Cortex of kidney (tissue), 1 donor: ENCODE measurements at places on chromosomes 6 and 20.

DNA sequence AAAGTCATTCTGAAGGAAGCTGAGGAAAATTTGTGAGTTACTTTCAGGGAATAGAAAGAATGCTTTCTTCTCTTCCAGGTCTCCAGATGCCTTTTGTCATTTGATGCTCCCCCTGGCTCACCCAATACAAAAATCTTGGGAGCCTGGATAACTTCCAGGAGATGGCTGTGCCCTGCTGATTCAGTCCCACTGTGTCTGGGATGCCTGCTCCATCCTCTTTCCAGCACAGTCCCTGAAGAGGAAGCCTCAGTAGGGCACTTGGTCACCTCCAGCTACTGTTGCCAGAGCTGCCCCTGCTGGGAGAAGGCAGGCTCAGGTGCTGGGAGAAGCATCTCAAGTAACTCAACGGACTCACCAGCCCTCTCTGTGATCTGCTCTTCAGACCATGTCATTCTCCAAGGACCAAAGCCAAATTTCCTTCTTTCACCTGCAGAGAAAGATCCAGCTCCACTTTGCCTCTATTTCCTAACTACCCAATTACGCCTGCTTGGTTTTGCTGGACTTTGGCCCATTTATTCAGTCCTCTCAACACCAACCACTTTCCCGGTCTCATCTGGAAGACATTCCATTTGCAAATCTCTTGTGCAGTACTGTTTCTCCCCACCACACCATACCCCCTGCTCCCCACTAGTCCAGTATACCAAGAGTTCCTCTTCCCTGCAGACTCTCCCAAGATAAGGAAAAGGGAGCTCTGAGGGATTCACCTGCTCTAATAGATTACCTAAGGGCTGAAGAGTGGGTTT lies 53.3 kb downstream of the SLC23A2 start:
- DNase-seq: no peak

DNA sequence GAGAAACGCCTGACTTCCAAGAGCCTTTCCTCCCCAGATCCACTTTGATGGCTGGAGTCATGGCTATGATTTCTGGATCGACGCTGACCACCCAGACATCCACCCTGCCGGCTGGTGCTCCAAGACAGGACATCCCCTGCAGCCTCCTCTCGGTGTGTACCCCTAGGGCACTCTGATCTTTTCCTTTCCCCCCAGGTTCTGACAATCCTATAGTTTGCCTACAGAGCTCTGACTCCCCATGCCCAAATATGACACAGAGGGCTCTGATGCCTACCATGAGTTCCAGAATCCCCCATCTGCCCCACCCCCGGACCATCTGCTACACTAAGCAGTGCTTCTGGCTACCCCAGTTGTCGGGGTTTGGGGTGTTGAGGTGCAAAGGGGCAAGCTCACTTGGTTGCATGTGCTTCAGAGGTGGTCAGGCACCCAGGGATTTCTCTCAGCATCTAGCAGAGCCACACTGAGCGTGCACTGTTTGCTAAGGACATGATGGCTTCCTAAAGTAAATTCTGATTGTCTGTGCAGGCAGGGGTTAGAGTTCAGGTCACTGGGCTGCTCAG lies 24.0 kb upstream of the SGK2 start:
- no peak for DNase-seq

DNA sequence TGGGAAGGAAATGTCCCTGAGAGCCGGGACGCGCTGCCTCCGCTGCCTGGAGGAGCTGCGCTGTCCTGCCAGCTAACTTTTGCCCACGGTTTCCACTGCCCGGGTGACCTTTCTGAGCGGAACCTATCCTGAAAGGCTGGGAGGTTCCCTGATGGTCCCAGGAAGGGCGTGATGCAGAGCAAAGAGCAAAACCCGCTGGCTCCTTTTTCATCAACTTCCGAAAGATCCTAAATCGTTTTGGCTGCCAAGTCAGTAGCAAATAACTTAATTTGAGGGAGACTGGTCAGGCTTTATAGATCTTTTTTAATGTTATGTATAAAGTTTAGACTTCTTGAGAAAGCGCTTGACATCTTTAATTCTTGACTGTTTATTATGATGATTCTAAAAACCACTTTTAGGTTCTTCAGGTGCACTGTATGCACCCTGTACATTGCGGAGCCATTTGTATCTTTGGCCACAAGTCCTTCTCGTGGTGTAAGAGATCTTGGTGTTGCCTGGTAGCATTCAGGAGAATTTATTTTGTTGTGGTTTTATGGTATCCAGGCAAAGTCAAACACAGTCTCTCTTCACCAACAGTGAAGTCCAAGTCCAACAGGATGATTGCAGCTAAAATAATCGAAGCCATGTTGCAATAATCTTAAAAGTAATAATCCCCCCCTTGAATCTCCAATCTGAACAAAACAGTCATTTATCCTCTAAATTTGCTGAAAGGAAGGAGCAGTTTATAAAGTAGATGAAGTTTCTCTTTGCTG lies at the start of gene SYNE1:
SYNE1 (minus strand) TSS at position 67 of the 752 bp plus-strand sequence. CDS start 9,031 bp downstream, outside the sequence.
- DNase-seq: no peak

DNA sequence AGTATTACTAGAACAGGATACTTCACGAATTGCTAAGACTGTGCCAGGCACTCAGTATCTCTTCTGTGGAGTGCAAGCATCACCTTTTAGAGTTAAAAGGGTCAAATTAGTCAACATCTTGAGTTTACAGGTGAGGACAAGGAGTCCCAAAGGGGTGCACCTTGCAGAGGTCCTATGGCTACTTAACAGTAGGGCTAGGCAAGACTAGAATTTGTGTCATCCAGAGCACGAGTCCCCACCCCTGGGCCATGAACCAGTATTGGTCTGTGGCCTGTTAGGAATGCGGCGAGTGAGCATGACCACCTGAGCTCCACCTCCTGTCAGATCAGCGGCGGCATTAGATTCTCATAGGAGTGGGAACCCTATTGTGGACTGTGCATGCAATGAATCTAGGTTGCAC lies 10.5 kb upstream of the DSTN start:
- DNase-seq: no peak

- no peak for DNase-seq
Measured at GRCh38 chr6:138201836-138202235, 16.5 kb downstream of the PBOV1 start.

- DNase-seq: no peak
Measured at GRCh38 chr20:51089272-51089781, 66.4 kb upstream of the KCNG1 start.

GRCh38 chr6:111805511-111806164 lies 67.6 kb downstream of the FYN start:
- no peak for DNase-seq

DNA sequence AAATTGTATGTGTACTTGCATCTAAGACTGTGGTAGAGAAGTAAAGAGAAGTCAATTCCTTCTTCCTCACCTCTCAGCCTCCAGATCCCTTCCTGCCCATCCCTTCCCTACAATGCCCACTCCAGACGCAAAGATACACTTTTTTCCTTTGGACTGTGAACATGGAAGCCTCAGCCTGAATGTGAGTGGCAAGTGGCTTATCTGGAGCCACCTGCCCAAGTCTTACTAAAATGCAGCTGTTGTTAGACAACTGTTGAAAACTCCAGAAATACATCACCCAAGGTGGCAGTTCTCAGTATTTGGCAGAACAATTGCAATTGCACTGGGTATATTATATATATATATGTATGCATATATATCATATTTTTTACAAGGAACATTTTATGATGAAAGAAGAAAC lies 7.5 kb downstream of the VGLL2 start:
- no peak for DNase-seq

GRCh38 chr6:44246663-44247337 lies at the start of gene HSP90AB1:
Gene HSP90AB1 (plus strand): TSS chr6:44247101. CDS start chr6:44248630, 1,529 bp downstream.
- no peak for DNase-seq

GRCh38 chr6:14194483-14194882 lies 76.9 kb downstream of the CD83 start:
- no peak for DNase-seq

- DNase-seq: no peak
Measured at GRCh38 chr6:13409991-13410390, 77.4 kb downstream of the GFOD1 start.

- DNase-seq: no peak
Measured at GRCh38 chr6:41344876-41345275, 9.5 kb downstream of the NCR2 start.

DNA sequence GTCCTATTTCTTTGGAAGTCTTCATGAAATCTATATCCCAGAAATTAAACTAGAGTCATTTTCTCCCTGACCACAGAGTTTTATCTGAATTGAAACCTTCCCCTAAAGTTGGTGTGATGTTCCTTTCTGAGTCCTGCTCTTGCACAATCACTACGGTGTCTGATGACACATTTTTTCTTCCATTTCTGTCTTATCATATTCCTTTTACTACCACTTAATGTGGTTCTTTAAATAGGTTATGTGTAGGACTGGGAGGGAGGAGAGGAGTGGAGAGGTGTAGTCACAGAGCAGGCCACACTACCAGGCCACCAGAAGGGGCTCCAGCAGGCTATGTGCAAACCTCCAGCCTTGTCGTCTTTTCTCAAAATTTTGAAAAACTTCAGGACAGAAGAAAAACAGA lies 39.7 kb upstream of the ATXN1 start:
- no peak for DNase-seq

DNA sequence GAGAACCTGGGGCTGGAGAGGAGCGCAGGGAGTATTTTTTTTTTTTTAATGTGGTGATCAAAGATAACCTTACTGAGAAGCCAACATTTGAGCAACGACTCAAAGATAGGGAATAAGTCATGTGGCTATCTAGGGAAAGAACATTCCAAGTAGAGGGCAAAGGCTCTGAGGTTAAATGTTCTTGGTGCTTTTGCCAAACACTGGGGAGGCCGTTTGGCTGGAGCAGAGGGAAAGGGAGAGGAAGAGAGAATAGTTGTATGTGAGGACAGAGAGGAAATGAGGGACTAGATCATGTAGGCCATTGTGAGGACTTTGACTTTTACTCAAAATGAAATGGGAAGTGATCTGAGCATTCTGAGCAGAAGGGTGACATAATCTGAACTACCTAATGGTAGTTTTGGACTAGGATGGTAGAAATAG lies 27.8 kb downstream of the ACSS2 start:
- no peak for DNase-seq

DNA sequence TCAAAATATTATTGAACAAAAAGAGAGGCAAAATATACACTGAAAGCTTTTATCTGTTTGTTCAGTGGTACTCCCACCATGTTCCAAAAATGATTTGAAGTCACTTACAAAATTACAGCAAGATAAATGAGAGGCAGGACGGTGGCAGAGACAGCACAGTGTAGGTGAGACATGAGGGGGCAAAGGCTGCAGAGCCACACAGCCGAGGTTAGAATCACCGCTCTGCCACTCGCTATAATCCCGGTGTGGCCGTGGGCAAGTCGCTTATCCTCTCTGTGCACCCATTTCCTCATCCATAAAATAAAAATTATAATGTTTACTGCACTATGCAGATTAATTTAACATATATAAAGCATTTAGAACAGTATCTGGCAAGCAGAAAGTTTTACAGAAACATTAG lies 140.1 kb upstream of the BEND6 start:
- no peak for DNase-seq

DNA sequence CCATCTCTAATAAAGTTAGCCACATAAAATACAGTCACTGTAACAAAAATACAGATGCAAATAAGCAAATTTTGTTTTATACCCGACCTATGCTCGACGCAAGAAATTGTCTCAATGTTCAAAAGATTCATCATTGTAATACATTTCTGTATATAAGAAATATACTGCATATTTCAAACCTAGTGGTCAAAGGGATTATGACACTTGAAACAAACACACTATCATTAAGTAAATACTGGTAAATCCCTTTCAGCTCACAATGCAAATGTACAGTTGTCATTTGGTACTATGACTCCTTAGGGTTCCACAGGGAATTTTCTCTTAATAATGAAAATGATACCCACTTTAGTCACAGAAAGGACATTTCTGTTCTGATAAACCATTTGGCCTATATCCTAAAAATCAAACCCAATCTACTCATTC lies 2.2 kb downstream of the HIVEP2 start:
- no peak for DNase-seq

DNA sequence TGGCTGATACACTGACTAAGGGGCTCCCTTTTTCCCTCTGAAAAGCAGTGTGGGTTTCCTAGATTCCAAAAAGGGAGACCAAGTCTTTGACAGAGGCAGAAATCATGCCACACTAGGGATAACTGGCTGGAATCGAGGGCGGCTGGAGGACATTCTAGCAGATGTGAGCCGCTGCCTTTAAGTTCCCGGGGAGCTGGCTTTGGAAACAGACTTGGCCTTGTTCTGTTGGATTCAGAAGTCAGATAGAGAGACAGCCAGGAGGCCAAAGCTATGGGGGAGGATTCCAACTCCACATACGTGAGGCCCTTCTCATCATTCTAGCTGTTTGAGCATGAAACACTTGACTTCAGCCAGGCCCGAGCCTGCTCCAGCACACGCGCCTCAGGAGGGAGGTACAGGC lies 109.9 kb upstream of the FOXC1 start:
- no peak for DNase-seq

DNA sequence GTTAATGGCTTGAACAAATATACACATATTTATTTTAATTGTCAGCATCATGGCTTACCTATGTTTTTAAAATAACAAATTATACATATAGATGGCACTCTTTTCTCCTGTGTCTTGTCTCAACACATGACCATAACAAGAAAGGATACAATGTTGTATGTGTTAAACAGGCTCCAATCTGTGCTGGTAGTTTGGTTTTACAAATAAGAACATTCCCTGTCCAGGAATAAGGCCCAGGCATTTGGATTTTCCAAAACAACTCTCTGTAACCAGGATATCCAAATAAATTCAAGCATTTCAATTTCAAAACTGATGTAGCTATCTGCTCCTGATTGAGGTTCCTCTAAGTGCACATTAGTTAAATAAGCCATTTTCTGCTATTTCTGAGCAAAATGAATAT lies 17.1 kb downstream of the METTL24 start:
- no peak for DNase-seq

GRCh38 chr6:11722805-11723631 lies 55.6 kb downstream of the ADTRP start:
- no peak for DNase-seq

- DNase-seq: no peak
Measured at GRCh38 chr6:153553627-153554026, 422.5 kb upstream of the RGS17 start.

DNA sequence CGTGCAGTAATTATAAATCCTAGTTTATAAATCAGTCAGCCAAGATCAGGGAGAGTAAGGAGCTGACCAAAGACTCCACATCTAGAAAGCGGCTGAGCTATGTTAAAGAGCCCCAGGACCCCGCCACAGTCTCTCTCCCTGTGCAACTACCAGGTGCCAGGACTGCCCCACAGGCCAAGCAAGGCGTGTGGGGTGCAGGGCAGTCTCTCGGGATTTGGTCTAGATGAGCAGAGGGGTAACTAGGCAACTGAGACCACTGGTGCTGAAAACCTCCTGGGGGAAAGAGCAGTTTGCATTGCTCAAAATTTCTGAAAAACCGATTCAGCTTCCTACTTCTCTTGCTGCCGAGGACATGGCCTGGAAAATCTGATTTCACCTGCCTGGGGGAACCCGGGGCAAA lies 10.4 kb downstream of the PMEPA1 start:
- DNase-seq: no peak
